ENCODE measurements at places on chromosomes 1 and 21. TPM values are rescaled to one million over a fixed set of nuclear protein-coding genes. Genes with fewer than 3 reads are reported as not detected.

DNA sequence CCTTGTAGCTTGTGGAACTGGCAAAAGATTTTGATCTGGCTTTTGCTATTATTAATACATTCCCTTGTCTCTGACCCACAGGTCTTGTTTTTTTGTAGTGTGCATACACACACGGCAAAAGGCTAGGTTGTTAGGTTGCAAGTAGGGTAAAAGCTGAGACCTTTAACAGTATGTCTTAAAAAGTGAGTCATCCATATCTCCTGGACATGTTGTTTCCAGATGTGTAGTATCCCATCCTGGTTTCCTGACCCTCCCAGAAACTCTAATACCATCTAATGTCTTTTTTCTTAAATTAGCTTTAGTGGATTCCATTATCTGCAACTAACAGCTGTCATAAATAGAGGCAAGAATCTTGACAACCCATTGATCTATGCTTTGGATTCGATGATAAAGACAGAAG is 14.7 kb downstream of the OVGP1 start:
- H3K36me3 ChIP-seq = no peaks in the 10 kb centered on the region
- H3K27me3 ChIP-seq = no peaks in the 10 kb centered on the region
- no peak for DNase-seq
- no peak overlapping the region for H3K4me3 ChIP-seq

GRCh38 chr1:18528616-18529015 is 47.9 kb downstream of the KLHDC7A start:
- no peaks in the 10 kb centered on the region for H3K36me3 ChIP-seq
- H3K27me3 ChIP-seq = peaks cover 90% of the 10 kb centered on the region
- DNase-seq = no peak
- no peaks in the 10 kb centered on the region for H3K4me1 ChIP-seq
- no peak overlapping the region for H3K27ac ChIP-seq

DNA sequence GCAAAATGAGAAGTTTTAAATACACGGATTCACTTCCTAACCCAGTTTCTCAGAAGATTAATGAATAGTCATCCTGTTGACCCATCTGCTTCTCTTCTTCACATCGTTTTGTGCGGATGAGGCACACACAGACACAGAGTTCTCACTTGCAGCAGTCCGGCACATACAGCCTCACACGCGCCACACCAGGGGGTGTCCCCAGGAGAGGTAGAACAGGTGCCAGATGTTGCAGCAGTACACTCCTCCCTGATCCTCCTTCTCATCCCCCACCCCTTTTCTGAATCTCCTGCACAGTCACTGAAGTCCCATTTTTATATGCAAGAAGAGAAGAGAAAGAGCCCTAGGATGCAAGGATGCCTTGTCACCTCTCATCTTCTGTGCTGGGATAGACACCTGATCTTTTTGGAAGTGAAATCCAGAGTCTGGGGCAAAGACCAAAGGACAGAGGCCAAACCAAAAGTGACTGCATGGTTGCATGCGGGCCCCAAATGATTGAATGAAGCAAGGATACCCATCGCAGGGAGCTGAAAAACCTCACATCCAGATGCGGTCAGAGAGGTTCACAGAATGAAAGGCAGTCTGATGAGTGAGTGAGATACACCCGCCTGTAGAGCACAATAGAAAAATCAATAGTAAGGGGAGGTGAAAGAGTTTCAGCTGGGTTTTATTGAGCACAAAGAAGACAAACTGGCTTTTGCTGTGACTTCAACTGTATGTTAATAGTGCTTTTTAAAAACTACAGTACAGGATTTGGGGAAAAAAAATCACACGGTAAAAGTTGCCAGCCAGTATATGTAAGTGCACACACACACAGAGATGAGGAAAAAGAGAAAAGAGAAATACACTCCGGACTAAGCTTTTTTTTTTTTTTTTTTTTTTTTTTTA is 28.9 kb downstream of the PBX1 start:
- H3K4me1 ChIP-seq = peaks cover 44% of the 10 kb centered on the region
- H3K36me3 ChIP-seq = no peaks in the 10 kb centered on the region
- peak overlapping the region; percentile 40 for H3K27ac ChIP-seq

- no peaks in the 10 kb centered on the region for H3K36me3 ChIP-seq
- no peaks in the 10 kb centered on the region for H3K27me3 ChIP-seq
Measured at GRCh38 chr1:217681806-217682205, 50.7 kb downstream of the SPATA17 start.

DNA sequence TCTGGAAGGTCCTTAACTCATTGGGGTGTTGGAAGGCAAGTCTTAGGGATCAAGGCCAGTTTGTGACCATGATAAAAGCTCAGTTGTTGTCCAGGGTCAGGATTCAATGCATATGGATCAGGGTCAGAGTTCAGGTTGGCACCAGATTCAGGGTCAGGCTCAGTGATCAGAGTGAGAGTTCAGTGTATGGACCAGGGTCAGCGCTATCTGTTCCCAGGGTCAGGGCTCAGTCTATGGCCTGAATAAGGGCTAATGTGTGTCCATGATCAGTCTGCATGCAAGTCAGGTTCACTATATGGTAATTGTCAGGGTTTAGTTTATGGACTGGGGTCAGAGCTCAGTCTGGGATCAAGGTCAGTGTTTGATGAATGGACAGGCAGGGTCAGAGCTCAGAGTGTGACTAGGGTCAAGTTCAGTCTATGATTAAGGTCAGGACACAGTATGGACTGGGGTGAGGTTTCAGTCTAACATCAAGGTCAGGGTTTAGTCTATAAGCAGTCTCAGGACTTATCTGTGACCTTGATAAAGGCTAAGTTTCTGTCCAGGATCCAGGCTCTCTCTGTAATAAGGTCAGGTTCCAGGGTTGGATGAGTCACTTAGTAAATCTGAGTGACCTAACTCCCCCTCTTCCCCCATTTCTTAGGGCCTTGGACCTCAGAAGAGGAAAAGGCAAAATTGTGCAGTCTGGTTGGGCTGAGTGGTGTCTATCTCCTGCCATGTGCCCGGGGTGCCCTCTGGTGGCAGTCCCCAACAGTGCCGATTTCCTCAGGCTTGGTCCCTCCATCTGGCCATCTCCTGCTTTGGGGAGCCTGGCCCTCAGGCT is 23.8 kb downstream of the KNCN start:
- H3K27me3 ChIP-seq = peaks cover 37% of the 10 kb centered on the region
- H3K36me3 ChIP-seq = peaks cover 5% of the 10 kb centered on the region
- H3K4me3 ChIP-seq = no peak overlapping the region
- DNase-seq = peak; percentile 90
- H3K27ac ChIP-seq = no peak overlapping the region
- peaks cover 55% of the 10 kb centered on the region for H3K4me1 ChIP-seq

- H3K27me3 ChIP-seq = no peaks in the 10 kb centered on the region
- H3K4me1 ChIP-seq = peaks cover 19% of the 10 kb centered on the region
- no peak for DNase-seq
- H3K4me3 ChIP-seq = no peak overlapping the region
- H3K36me3 ChIP-seq = peaks cover 52% of the 10 kb centered on the region
Measured at GRCh38 chr1:157135070-157135469, 3.1 kb downstream of the ETV3 start.

DNA sequence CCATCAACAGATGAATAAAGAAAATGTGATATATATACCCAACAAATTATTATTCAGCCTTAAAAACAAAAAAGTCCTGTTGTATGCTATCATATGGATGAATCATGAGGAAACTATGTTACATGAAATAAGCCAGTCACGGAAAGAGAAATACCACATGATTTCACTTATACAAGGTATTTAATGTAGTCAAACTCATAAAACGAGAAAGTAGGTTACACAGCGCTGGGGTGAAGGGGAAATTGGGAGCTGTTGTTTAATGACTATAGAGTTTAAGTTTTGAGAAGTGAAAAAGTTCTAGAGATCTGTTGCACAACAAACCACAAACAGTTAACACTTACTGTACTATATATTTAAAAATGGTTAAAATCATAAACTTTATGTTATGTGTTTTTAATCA is 58.5 kb downstream of the SLC25A24 start:
- no peaks in the 10 kb centered on the region for H3K27me3 ChIP-seq
- H3K36me3 ChIP-seq = peaks cover 25% of the 10 kb centered on the region
- no peaks in the 10 kb centered on the region for H3K4me1 ChIP-seq
- DNase-seq = no peak
- no peak overlapping the region for H3K4me3 ChIP-seq

DNA sequence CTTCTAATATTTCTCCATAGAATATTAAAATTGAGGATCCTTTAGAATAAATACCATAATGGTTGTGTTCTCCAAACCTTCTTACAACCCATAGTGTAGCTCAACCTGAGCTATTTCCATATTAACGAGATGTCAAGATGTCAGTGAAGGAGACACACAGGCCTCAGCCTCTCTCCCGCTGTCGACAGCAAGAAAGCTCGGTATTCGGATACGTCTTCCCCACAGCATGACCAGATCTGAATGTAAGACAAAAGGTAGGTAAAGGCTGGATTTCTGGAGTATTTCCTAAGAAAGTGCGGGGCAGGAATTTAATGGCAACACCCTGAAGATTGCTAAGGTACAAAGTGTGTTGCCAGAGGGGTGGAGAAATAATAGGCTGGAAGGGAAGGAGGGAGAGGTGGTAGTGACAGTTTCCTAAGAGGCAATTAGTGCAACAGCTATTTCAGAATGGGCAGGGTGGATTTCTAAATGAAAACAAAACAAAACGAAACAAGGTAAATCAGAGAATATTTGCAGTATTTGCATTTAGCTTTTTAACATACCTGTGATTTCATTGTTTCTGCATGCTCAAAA is 1.7 kb downstream of the ADSS2 start:
- H3K27ac ChIP-seq = peak overlapping the region; percentile 43
- H3K36me3 ChIP-seq = peaks cover 43% of the 10 kb centered on the region
- H3K27me3 ChIP-seq = no peaks in the 10 kb centered on the region

DNA sequence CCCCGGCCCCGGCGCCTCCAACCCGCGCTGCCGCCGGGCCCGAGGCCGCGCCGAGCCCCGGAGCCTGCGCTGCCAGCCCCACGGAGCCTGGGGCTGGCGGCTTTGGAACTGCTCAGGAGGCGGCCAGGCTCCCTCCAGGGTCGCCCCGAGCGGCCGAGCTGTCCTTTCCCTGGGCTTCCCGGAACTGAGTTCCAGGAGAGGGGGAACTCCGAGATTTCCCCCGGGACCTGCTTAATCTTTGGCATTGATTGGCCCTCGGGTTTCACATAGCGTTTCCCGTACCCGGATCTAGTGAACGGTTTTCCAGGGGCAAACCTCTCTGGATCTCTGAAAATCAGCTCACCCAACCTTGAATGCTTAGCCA is 504 bp downstream of the H6PD start:
- H3K4me1 ChIP-seq = peaks cover 14% of the 10 kb centered on the region
- DNase-seq = no peak
- H3K27me3 ChIP-seq = no peaks in the 10 kb centered on the region
- H3K36me3 ChIP-seq = peaks cover 17% of the 10 kb centered on the region
- H3K27ac ChIP-seq = peak overlapping the region; percentile 36

DNA sequence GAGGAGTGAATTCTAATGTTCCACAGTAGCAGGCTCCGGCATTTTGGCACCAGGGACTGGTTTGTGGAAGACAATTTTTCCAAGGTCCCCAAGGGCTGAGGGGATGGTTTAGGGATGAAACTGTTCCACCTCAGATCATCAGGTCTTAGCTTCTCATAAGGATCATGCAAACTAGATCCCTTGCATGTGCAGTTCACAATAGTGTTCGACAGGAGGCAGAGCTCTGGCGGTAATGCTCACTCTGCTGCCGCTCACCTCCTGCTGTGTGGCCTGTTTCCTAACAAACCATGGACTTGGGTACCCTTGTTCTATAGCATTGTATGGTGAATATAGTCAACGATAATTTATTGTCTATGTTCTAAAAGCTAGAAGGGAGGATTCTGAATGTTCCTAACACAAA is 16.6 kb downstream of the CRNN start:
- H3K4me3 ChIP-seq = no peak overlapping the region
- no peak overlapping the region for H3K27ac ChIP-seq
- H3K27me3 ChIP-seq = peaks cover 78% of the 10 kb centered on the region
- H3K4me1 ChIP-seq = peaks cover 11% of the 10 kb centered on the region
- DNase-seq = no peak
- H3K36me3 ChIP-seq = peaks cover 8% of the 10 kb centered on the region

DNA sequence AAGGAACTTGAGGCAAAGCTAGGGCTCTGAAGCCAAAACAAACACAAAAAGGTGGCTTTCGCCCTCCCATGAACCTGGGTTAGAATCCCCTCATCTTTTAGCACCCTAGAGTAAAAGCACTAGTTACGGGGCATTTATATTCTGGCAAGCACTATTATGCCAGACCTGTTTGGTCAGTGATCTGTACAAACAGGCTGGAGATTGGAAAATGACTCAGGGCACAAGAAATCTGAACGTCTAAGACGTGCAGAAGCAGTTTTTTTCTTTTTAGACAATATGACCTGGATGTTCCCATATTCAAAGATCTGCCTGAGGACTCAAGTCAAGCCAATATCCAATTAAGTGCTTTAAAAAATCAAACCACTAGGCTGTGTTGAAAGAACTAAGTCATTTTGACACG is 3.0 kb downstream of the ZNF436 start:
- H3K27me3 ChIP-seq = no peaks in the 10 kb centered on the region
- H3K36me3 ChIP-seq = peaks cover 65% of the 10 kb centered on the region
- H3K4me1 ChIP-seq = peaks cover 33% of the 10 kb centered on the region
- DNase-seq = no peak
- H3K27ac ChIP-seq = peak overlapping the region; percentile 63

DNA sequence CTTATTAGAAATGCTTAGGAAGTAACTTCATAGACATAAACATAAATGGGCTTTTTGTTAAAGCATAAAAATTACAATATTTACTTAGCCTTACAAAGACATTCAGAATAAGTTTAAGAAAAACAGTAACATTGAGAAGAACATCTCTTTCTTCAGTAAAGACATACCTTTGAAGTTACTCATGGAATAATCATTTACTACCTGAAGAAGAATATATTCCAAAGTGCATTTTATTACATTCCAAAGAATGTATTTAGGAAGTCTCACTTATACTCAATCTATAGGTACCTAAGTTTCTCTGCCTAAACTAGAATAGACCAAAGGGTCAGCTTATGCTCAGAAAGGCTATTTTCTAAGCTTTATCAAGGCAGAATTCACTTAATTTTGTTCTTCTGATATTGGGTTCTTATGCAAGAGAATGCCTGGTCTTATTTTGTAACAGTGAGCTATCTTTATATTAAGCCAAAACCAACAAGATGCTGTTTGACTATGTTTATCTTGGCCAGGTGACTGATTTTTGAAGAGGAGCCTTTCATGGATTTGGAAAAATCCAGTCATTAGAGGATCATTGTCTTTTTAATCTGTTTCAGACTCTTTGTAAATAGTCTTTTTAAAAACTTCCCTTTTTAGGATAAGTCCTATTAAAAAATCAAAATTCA is 110.1 kb downstream of the OLFML2B start:
- H3K27me3 ChIP-seq = no peaks in the 10 kb centered on the region
- peaks cover 18% of the 10 kb centered on the region for H3K4me1 ChIP-seq
- no peak overlapping the region for H3K27ac ChIP-seq

RGS16 gene
- 1.2 TPM for total RNA-seq

KIF17 gene
- total RNA-seq = not detected

RNF223 gene
- 5.0 TPM for total RNA-seq

MEX3A gene
- total RNA-seq = 5.0 TPM

C1orf52 gene
- 29.7 TPM for total RNA-seq

KLF18 gene
- total RNA-seq = not detected

DONSON gene
- 18.2 TPM for total RNA-seq

CFAP45 gene
- 1.6 TPM for total RNA-seq
